ENCODE measurements at places on chromosomes 11 and 22.

- DNase-seq = no peak
Observed at GRCh38 chr11:46249103-46249937, 28.1 kb upstream of the CREB3L1 start.

GRCh38 chr11:80240245-80240644, 799.4 kb upstream of the TENM4 start:
- no peak for DNase-seq

DNA sequence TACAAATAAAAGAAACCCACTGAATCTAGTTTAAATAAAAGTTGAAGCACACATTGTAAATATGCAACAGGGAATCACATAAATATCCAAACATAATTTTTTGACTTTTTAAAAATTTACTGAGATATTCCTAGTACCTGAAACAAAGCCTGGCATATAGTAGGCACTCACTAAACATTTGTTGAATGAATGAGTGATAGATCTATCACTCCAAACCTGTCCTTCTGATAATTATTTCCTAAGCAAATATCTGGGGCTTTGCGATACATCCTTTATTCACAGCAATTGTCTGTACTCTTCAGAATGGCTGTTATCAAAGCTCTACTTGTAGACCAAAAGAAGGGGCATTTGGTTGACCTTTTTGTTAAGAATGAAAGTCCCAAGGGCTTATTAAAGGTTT, 2.6 kb upstream of the PSMA1 start:
- no peak for DNase-seq

GRCh38 chr11:97364047-97364446, 974.2 kb downstream of the JRKL start:
- DNase-seq = peak; percentile 5

DNA sequence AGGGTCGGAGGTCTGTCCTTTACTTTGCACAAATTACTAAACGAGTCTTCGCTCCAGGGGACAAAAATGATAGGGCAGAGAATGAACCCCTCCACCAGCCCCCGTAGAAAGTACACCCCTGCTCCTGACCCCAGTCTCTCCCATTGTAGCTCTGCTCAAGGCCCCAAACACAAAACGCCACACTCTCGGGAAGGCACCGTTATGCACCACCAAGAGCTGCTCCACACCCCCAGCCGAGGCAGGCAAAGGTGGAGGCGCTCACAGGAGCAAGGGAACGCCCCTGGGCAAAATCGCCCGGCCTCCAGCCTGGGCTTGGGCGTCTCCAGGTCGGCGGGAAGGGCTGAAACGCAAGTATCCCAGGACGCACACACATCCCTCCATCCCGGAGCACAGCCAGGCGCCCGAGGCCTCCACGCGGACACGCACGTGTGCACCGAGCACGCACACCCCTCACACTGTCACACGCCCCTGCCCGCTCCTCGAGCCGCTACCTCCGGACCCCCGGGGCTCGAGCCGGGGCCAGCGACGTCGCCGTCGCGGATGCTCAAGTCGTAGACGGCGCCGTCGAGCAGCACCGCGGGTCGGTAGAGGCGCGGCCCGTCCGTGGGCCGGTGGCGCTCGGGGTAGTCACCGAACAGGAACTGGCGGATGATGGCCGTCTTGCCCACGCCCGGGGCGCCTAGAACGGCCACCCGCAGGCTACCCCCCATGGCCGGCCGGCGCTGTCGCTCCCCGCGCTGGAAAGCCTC, 786 bp downstream of the RASL10A start:
- DNase-seq = no peak

DNA sequence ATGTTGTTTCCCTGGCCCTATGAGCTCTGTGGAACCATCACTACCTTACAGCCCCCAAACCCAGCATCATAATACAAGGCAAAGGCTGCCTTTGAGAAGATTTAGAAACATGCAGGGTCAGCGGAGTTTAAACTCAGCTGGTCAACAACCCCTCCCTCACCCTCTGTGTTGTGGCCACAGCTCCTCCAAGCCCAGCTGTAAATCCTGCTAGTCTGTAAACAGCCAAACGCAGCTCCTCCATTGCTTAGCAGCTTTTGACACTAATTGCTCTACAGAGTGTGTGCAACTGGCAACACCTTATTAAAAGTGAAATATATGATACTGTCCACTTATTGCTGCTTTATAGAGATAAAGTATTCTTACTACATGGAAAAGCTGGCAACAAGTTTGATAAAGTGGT, 29.1 kb downstream of the OPCML start:
- no peak for DNase-seq

- no peak for DNase-seq
Observed at GRCh38 chr22:27778294-27779090, 23.1 kb downstream of the MN1 start.

DNA sequence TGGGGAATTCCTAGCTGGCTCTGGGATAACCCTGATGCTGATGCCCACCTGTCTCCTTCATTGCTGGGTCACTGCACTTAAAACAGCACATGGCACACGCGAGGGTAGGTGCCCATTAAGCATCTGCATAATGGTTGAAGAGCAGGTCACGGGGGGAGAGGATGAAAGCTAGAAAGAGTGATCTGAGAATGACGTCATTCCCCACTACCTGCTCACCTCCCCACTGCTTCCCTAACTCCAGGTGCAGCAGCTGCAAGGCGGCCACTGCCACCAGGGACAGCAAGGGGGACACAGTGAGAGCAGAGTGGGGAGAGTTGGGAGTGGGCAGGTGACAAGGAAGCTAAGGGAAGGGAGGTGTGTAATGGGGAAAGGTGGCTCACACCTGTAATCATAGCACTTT, 27.0 kb downstream of the ADA2 start:
- no peak for DNase-seq

GRCh38 chr22:48156603-48157355, 1394.3 kb downstream of the TBC1D22A start:
- no peak for DNase-seq

GRCh38 chr11:90220391-90220790, 2.5 kb downstream of the CHORDC1 start:
- DNase-seq = peak; percentile 82

DNA sequence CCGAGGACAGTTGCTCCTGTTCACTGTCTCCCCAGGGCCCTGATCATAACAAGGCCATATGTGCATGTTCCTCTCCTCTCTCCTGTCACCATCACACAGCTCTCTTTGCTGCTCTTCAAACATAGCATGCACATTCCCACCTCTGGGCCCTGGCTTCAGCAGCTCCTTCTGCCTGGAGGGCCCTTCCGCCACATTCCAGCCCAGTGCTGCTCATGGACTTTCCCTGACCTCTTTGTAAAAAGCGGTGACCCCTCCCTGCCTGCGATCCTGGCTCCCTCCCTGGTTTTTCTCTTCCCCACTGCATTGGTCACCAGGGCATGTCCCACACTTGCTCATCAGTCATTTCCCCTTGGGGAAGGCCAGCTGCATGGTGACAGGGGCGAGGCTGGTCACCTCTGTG, 98.2 kb downstream of the MYO18B start:
- DNase-seq = no peak

GRCh38 chr22:49240472-49240871, 587.2 kb downstream of the BRD1 start:
- DNase-seq = no peak

GRCh38 chr11:66218036-66218435, 50.4 kb upstream of the RAB1B start:
- DNase-seq = no peak

- DNase-seq = no peak
Observed at GRCh38 chr11:60634126-60634525, 65.3 kb upstream of the MS4A8 start.

- DNase-seq = no peak
Observed at GRCh38 chr22:19622061-19622441, 92.3 kb upstream of the SEPTIN5 start.

GRCh38 chr11:120524536-120525085, 13.1 kb downstream of the GRIK4 start:
- no peak for DNase-seq

- DNase-seq = no peak
Observed at GRCh38 chr11:107259811-107260221, 197.8 kb downstream of the CWF19L2 start.

DNA sequence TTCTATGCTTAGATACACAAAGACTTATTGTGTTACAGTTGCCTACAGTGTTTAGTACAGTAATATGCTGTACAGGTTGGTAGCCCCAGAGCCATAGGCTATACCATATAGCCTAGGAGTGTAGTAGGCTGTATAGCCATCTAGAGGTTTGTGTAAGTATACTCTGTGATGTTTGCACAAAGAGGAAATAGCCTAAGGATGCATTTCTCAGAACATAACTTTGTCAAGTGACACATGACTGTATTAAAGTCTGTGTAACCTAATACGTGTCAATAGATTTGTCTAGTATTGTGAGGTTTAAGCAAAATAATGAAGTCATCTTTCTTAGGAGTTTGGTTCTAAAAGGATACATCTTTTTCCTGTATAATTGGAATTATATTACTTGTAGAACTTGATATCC, 5.5 kb downstream of the ZC3H12C start:
- DNase-seq = no peak

DNA sequence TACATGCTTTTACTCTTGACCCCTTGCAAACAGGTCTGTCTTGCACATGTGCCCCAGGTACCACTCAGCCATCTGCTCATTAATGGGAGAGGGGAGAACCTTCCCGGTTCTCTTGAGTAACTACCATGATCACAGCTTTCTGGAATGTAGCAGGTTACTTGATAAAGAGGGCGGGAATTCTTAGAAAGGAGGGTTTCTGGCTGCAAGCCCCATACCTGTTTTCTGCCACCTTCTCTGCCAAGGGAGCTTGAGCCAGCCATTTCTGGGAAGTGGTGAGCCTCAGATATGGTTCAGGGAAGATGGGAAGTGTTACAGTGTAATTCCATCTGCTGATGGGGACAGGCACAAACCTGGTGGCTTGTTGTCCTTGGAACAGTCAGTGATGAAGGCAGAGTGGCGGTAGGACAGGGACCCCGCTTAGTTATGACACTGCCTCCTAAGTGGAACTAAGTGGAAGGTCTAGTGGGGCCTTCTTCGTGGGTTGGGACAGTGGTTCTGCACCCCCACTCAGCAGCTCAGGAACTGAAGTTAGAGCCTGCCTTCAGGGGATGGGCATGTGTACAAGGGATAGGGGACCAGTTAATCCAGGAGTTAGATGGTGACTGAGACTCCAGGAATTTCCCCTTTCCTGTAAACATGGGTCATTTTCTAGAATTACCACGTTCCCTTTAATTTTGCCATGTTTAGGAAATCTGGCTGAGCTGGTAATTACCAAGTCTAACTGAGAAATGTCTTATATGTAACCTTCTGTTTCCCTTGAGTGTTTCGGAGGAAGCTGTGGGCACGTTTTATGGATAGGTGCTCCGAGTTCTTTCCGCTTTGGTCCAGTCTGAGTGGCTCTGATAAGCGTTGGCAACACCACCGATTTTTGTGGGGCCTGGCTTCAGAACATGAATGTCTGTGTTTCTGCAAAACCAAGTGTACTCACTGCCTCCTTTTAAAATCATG, 35.3 kb downstream of the BCR start:
- DNase-seq = peak; percentile 71

DNA sequence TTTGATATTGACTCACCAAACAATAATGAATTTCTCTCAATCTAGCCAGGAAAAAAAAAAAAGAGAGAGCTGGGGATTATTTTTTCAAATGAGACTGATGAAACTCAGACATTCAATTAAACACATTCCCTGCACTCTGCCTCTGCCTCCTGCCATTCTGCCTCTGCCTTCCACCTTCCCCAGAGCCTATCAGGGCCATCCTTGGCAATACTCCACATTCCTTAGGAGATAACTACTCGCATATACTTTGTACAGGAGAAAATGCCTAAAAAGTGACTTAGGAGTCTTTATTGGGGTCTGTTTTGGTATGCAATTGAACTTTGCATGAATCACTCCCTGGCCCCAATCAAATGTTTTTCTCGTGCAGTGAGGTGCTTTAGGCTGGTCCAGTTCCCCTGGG, 246.6 kb upstream of the PLET1 start:
- DNase-seq = no peak

DNA sequence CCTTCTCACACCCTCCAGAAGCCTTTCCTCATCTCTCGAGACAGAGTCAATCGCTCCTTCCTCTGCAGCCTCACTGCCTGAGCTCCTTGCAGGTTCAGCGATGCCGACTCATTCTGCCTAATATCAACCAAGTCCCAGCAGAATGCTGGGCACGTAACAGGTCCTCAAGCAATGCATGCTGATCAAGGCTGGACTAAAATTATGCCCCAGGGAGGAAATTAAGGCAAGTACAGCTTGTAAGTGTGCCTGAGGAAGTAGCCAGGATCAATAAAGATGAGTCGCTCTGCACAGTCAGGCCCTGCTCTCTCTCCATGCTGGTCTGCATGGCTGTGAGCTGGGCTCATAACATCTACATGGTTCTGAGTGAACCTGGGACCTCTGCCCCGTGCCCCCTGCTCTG, 25.6 kb upstream of the NRIP3 start:
- DNase-seq = no peak

DNA sequence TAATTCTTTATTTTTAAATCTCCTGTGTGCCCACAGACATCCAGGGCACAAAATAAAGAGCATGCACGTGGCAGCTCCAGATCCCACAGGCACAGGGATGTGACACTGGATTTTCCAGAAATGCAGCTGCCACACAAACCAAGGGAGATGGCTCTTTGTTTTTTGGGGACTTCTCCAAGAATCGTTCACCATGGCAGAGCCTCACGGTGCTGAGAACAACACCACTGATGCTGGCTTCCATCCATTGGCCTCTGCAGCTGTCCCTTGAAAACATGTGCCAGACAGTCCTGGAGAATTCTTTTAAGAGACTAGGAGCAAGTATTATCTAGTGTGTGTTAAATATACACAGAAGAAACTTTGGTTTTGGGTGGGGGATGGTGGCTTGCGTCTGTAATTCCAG, 108.4 kb upstream of the SLC22A12 start:
- no peak for DNase-seq

- no peak for DNase-seq
Observed at GRCh38 chr11:67370351-67371076, 2.9 kb downstream of the CLCF1 start.

DNA sequence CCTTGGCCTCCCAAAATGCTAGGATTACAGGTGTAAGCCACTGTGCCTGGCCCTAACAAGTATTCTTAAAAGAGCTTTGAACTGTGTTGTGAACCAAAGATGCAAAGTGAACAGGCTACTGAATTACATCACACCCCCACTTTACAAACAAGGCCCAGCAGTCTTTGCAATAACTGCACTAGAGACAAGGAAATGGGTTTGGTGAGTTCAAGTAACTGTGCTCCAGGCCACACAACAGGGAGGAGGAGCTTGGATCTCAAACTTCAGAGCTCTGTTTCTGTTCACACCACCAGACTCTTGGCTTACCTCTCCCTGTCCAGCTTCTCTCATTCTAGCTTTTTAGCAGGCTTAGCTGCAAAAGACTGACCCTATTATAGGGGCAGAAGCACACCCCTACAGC, 30.4 kb upstream of the RASL10A start:
- DNase-seq = no peak

- DNase-seq = no peak
Observed at GRCh38 chr11:76629116-76629852, 41.3 kb downstream of the LRRC32 start.

GRCh38 chr22:31881865-31882264, 62.5 kb upstream of the YWHAH start:
- no peak for DNase-seq

- DNase-seq = no peak
Observed at GRCh38 chr11:7691759-7692350, 14.4 kb downstream of the OVCH2 start.

All from MCF 10A (cell line).